ENCODE measurements at places on chromosomes 11 and 22.

GRCh38 chr11:32426192-32426591, 9.1 kb downstream of the WT1 start:
- no peak for DNase-seq

- no peak for DNase-seq
Observed at GRCh38 chr11:131354251-131354701, 16.1 kb upstream of the NTM start.

- no peak for DNase-seq
Observed at GRCh38 chr11:13438291-13438690, 24.7 kb downstream of the BTBD10 start.

DNA sequence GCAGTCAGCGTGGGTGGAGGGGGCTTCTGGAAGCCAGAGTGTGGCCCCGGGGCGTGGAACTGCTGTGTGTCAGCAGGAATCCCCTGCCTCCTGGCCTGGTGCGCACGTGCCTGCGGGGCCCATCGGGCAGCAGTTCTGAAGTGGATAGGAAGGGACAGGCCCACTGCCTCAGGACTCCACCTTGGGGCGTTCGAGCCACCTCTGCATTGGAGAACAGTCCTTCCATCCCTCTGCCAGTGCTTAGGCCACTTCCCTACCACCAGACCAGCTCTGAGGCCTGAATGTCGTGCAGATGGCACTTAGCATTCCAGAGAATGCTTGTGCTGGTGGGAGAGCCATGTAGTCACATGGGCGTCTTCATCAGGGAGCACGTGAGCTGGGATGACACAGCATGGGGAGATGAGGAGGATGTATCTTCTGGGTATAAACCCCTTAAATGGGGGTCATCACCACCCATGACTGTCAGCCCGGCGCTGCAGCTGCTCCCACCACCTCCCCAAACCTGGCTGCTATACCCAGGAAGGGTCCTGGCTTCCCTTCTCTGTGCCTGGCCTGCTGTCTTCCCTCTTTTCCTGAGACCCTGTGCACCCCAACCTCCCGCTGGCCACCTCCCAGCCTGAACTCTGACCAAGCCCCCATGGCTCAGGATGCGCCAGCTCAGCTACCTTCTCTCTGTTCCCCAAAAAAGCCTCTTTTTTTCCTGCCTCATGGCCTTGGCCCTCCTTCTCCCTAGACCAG, 9.7 kb downstream of the INCENP start:
- no peak for DNase-seq

GRCh38 chr22:50673231-50674129, 857 bp downstream of the SHANK3 start:
- DNase-seq, result no peak

DNA sequence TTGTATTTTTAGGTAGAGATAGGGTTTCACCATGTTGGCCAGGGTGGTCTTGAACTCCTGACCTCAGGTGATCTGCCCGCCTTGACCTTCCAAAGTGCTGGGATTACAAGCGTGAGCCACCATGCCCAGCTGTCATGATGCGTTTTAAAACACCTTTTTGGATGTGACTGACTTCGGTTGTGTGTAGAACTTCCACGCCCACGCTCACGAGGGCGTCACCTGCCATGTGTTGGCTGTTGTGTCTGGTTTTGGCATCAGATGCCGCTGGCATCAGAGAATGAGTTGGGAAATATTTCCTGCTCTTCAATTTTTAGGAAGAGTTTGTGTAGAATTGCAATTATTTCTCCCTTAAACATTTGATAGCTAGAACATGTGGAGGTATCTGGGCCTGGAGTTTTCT, 109.1 kb downstream of the KCNQ1 start:
- no peak for DNase-seq

DNA sequence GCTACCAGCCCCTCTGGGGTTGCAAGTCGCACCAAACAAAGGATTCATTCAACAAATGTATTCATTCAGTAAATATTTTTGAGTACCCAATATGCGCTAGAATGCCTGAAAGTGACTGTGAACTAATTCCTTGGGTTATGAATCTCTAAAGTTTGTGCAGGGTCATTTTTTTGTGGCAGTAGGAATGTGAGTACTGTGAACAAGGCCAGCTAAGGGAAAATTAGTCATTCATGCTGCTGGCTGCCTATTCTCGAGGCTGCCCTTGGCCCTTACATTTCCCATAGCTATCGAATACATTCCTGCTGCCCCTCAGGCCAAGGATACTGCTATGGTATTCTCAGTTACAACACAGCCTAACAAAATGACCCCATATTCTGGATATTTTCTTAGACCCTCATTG, 141.6 kb downstream of the TRPC6 start:
- no peak for DNase-seq

- DNase-seq, result no peak
Observed at GRCh38 chr22:31646186-31647019, 15.6 kb downstream of the PISD start.

GRCh38 chr11:68106165-68106940, 14.8 kb downstream of the CHKA start:
- peak; percentile 67 for DNase-seq

- no peak for DNase-seq
Observed at GRCh38 chr22:35335936-35336781, 36.5 kb downstream of the TOM1 start.

DNA sequence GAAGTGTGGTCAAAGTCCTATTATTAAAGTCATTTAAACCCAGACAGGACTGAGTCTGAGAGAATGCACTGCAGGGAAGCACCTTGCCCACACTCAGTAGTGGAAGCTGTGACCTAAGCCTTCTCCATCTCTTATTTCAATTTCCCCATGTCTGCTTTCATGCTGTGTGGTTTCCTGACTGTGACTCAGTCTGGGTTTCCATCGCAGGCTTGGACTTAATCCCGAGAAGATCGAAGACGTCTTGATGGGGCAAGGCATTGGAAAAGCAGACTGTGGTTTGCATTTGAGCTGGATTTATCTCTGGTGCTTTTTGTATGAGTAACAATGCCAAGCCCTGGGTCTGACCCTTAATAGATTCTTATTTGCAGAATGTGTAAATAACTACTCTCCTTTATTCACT, 238.9 kb downstream of the NTM start:
- DNase-seq, result no peak

All from cerebellar cortex (tissue), 1 donor.